ENCODE measurements at places on chromosomes 7 and 10.

GRCh38 chr10:67075491-67075971 lies 149.7 kb downstream of the LRRTM3 start:
- no peak for DNase-seq

DNA sequence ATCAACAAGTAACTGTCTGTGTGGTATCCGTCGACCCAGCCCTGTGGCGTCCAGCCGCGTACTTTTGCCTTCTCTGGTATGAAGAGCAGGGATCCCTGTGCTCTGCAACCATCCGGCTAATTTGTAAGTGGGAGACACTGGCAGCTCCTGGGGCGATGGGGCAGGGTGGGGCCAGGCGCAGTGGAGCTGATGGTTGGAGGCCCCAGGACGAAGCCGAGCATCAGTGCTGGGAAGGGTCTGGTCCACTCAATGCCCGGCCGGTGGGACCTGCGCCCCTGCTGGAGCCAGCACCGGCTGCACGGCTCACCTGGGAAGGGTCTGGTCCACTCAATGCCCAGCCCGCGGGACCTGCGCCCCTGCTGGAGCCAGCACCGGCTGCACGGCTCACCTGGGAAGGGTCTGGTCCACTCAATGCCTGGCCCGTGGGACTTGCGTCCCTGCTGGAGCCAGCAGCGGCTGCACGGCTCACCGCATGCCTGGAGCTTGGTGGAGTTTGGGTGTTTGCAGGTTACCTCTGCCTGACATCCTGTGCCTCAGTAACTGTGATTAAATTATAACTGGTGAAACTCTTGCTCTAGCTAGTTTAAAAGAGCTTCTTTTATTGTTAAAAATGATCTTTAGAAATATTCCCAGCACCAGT lies 96.1 kb downstream of the NKX6-2 start:
- no peak for DNase-seq

DNA sequence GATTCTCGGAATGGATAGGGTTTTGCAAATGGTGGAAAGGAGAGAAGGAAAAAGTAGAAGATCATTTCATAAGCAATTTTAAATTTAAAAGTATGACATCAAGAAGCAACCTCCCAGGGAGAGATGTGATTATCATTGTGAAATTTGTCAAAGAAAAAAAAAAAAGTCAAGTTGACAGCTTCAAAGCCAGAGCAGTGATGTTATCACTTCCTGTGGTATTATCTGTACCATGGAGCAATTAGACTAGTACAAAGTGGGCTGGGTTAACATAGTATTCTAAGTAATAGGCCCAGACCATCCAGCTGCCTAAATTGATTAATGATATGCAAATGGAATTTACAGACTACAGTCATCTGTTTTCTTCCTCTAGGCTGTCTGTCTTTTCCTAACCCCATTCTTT lies 84.0 kb upstream of the NPY start:
- DNase-seq: no peak

DNA sequence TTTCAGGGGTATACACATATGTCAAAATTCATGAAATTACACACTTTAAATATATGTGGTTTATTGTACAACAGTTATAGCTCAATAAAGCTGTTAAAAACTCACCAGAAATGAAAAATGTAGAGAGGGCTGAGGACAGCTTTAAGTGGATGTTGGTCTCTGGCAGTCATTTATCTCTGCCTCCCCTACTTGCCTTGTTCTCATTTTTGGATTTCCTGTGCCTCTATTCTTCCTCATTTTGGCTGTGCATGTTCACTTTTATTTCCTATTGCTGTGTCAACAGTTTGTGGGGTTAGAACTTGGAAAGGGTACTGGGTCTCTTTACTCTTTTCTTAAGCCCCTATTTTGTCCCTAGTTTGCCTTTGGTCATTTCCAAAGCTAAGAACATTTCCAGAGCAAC lies 18.6 kb upstream of the MEST start:
- no peak for DNase-seq

GRCh38 chr10:69656742-69657269 lies 26.8 kb downstream of the FAM241B start:
- DNase-seq: no peak

DNA sequence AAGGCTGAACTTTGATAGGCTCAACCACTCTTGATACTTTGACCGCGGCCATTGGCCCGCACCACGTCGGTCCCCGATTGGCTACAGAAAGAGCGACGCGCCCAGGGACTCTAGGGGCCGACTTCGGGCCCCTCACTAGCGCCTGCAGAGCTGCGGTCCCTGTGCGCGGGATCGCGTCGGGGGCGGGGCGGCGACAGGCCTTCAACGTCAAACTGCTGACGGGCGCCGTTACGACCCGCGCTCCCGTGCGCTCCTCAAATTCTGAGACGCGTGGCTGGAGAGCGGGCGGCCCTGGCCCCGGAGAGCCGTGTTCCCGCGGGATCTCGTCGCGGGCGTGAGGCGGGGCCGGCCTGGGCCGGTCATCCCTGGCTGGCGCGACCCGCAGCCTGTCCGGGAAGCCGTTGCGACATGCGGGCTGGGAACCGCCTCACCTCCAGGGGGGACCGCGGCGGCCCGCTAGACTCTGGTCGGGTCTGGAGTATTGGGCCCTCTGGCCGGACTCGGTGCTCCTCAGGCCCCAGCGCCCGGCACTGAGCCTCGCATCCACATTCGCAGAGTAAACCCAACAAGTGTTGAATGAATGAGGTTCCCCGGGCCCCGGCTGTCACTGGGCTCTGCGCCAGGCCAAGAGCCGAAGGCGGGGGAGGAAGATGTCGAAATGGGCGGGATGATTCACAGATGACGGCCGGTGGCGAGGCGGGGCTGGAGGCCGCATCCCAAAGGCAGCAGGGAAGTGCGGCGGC lies 643 bp upstream of the SLC25A28 start:
- DNase-seq: peak; percentile 90

GRCh38 chr7:157841773-157842370 lies 505.1 kb downstream of the DNAJB6 start:
- no peak for DNase-seq

DNA sequence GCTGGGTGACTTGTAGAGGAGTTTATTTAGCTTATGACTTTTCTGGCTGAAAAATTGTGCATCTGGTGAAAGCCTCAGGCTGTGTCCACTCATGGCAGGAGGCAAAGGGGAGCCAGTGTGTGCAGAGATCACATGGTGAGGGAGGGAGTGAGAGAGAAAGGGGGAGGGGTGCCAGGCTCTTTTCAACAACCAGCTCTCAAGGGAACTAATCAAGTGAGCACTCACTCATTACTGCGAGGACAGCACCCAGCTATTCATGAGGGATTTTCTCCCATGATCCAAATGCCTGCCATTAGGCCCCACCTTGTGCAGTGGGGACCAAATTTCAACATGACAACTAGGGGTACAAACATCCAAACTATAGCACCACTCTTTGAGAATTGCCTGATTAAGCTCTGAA lies 590.2 kb downstream of the MAGI2 start:
- DNase-seq: no peak

DNA sequence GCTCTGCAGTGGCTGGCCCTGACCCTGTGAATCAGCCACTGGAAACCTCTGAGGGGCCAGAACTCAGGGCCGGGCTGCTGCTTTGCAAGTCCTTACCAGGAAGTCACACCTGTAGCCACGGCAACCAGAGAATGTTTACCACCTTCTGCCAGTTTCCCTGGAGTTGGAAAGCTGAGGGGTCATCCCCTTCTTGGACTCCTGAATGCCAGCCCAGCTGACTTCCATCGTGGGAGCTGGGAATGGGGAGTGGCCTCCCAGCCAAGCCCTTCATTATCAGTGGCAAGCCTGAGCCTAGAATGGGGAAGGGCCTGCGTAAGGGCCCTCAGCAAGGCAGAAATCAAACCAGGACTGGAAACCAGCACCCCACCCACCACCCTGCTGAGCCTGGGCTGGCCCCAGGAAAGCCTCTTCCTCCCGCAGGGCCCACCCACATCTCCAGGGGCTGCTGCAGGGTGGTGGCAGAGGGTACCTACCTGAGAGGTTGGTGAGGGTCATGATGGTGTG lies 6.5 kb upstream of the CRHR2 start:
- DNase-seq: no peak

GRCh38 chr10:80500572-80501380 lies 36.9 kb upstream of the SH2D4B start:
- DNase-seq: peak; percentile 69

DNA sequence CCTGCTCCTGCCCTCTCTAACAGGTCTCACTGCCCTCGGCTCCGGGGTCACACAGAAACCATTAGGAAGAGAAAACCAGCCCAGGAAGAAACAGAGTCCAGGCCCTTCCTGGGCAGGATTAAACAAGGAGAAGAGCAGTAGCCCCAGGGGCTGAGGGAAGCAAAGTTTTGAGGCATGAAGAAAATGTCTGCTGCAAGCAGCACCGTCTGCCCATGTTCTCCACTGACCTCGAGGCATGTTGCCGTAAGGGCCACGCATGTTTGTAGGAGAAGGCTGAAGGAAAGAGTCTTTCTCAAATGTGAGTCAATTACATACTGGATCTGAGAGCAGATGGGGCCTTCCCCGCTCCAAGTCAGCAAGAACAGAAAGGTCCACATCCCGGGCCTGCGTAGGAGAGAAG lies 4.2 kb downstream of the ZNF746 start:
- no peak for DNase-seq

DNA sequence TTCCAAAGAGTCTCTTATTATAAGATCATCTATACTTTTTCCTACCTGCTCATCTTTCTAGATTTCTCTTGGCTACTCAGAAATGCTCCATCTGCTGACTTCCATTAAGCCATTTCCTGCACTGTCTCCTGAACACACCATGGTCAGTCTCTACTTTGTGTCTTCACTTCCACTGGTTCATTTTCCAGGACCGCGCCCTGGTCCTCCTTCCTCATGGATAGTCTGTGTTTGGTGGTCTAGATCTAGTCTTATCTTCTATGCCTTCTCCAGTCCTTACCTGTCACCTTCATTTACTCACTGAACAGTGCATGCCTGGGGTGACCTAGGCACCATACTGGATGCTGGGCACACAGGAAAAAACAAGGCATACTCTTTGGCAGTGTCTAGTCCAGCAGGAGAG lies 11.8 kb downstream of the INSYN2A start:
- no peak for DNase-seq

DNA sequence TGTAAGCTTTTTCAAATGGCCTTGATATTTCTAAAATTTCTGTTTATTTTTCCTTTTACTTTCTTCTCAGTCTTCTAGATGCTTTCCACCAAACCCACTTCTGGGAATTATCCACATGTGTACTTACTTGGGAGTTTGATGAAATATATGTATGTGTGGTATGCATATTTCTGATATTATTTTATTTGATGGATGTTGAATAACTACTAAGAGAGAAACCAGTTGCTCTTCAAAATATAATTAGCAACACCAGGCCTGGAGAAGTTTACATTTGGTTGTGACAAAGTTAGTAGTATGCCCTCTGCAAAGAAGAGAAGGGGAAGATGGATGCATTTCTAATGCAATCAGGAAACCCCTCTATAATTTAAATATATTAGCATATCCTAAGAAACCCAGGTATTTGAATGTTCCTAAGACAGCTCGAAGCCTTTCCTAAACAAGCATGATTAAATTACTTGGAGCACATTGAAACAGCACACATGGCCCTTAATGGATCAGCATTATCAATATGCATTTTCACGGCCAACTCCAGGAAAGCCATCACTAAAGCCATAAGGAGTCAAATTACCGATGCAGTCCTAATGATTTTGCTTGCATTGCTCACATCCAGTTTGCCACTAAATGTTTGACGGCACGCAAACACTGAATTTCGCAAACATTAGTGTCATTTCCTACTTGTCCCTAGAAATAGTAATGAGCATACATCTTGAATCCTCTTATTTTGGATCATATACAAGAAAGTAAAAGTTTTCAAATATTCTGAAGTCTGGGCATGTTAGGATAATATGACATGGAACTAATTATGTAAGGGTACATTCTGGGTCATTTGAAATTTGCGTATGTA lies 393.8 kb downstream of the EXOC4 start:
- no peak for DNase-seq

GRCh38 chr10:50431791-50432190 lies 180.5 kb upstream of the ASAH2 start:
- peak; percentile 22 for DNase-seq

- peak; percentile 63 for DNase-seq
These were observed 114.9 kb downstream of the HDAC9 start for GRCh38 chr7:18610331-18610948.

DNA sequence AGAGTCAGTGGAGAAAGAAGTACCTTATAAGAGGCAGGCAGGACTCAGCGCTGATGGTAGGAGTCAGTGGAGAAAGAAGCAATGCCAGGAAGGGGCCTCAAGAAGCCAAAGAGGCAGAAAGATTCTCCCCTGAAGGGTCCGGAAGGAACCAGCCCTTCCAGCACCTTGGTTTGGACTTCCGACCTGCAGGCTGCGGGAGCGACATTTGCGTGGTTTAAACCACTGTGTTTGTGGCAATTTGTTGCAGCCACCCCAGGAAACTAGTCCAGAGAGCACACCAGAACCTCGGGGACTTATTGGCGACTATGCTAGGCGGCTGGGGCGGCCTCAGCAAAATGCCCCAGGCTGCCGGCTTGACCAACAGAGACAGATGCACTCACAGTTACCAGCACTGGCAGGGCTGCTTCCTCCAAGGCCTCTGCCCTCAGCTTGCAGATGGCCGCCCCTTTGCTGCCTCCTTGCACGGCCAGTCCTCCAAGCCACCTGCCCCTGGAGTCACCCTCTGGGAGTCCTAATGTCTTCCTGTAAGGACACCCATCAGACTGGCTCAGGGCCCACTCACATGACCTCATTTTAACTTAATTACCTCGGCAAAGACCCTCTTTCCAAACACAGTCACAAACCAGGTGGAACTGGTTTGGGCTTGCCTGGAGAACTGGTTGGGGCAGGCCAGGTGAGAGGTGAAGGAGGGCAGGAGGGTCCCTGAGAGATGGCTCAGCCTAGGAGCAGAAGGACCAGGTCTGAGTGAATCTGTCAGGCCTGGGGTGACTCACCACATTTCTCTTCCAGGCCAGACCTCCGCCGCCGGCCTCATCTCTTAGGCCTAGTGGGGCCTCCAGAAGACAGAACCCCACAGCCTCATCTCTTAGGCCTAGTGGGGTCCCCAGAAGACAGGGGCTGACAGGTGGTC lies 26.1 kb downstream of the CALML3 start:
- DNase-seq: peak; percentile 89

GRCh38 chr7:66741710-66742049 lies 1.1 kb downstream of the RABGEF1 start:
- DNase-seq: peak; percentile 54

- DNase-seq: no peak
These were observed 133.0 kb downstream of the TMEM26 start for GRCh38 chr10:61320257-61320587.

- no peak for DNase-seq
These were observed 158.3 kb upstream of the PFKP start for GRCh38 chr10:2908851-2909630.
